ENCODE measurements at places on chromosomes 1 and 21.
A peak's percentile ranks its signal among the peaks of the same experiment; 100 is the strongest.

DNA sequence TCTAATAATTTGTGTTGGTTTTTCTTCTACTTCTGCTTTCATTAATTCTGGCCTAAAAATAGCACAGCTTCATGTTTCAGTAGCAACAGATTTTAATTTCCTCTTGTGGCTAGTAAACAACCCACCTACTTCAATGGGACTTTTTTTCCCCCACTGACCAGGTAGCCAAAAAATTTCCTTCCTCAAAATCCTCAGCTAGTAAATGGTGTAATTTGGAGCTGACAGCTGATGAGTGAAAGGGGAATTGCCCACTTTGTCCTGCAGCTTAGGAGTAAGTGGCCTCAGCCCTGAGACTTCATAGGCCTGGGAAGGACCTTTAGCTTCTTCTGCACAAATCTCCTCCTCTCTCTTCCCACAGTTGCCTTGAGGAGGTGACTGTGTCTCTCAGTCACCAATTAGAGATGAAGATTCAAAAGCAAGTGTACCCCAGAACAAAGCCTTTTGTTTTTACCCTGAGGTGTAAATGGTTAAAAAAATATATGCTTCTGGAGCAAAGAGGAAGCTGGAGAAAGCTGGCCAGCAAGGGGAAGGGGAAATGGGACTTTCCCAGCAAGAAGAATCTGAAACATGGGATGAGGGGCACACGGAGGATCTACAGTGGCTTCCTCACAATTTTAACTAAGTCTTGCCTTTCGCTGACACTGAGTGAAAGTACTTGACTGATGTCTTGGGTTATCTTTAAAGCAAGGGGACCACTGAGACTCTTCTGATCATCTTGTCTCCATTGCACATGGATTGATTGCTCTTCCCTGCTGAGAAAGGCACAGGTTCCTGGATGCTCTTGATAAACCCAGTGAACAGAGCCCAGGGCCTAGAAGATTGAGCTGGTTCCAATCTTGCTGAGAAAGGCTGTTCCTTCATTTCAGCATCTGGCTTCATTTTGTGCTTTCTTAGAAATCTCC, 35.8 kb upstream of the VCAM1 start:
- no peak for DNase-seq

DNA sequence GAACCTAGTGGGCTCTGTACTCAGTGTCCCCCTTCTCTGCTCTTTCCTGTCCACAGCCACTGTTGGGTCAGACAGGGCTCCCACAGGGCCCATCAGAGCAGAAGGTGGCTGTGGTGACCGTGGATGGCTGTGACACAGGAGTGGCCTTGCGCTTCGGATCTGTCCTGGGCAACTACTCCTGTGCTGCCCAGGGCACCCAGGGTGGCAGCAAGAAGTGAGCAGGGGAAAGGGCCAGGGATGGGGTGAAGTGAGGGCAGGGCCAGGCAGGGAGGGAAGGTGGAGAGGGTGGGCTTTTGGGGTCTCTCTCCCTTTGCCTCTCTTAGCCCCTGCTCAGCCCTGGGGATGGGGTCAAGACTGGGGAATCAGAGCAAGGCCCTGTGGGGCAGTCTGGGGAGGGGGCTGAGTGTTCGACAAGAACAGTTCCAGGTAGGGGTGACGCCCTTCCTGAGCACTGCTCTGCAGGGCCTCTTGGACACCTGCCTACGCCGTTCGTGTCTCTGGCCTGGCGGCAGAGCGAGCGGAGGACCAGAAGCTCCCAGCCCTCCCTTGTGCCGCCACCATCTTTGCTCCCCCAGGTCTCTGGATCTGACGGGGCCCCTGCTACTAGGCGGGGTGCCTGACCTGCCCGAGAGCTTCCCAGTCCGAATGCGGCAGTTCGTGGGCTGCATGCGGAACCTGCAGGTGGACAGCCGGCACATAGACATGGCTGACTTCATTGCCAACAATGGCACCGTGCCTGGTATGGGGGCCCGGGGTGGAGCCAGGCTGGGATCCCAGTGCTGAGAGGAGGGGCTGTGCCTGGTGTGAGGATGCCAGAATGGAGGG, 13.1 kb downstream of the CELSR2 start:
- DNase-seq: peak; percentile 63

GRCh38 chr1:195218428-195219212, 1389.6 kb downstream of the KCNT2 start:
- no peak for DNase-seq

DNA sequence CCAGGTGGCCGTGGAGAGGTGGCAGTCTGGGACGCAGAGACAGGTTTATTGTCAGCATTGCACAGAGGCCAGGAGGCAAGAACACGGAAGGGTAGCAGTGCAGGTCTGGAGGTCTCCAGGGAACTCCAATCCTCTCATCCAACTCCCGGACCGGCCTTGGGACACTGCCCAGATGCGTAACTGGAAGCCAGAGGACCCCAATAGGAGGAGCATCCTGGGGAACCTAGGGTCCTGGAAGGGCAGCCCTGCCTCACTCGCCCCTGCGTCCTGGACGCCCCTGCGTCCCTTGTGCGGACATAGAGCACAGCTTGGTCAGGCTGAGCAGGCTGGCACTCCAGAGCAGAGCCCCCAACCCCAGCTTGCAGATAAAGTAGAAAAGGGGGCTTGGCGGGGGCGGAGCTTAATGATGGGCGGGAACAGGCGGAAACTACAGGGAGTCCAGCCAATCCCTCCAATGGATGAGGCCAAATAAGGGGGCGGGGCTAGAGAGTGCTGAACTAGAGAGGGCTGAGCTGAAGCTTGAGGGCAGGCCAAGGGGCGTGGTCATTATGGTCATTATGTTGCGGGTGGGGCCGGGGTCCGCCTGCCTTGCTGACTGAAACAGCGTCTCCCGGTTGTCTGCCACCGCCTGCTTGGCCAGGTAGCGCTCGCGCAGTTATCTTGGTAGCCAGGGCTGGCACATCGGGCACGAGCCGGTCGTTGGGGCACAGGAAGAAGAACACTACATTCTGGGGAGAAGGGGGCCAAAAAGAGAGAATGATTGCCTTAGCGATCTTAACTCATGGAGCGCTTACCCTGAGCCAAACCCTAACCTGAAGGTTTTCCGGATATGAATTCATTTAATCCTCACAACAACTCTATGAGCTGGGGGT, 3.7 kb upstream of the ARHGEF19 start:
- DNase-seq: peak; percentile 89

- DNase-seq: no peak
These were observed 15.7 kb downstream of the TCEA3 start for GRCh38 chr1:23408797-23409290.

GRCh38 chr1:228284148-228284495, 76.3 kb downstream of the OBSCN start:
- DNase-seq: peak; percentile 50

DNA sequence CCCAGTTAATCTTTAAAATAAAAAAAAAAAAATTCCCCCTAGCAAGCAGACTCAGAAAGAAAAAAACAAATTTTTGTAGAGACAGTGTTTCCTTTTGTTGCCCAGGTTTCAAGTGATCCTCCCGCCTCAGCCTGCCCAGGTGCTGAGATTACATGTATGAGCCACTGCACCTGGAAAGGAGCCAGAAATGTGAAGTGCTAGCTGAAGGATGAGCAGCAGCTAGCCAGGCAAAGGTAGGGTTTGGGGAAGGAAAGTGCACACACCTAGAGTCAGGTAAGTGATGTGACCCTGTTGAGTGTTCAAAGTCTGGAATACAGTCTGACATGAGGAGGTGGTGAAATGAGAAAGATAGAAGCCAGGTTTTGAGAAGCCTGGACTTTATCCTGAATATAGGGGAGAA, 1.7 kb downstream of the AKR1A1 start:
- no peak for DNase-seq

DNA sequence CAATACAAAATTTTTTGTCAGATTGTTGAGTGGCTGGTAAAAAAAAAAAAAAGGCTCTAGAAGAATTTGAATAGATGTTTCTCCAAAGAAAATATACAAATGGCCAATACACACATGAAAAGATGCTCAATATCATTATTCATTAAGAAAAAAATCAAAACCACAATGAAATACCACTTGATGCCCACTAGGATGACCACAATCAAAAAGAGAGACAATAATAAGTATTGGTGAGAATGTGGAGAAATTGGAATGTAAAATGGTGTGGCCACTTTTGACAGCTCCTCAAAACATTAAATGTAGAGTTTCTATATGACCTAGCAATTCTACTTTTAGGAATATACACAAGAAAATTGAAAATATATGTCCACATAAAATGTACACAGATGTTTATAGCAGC, 100.0 kb downstream of the CLEC20A start:
- DNase-seq: no peak

DNA sequence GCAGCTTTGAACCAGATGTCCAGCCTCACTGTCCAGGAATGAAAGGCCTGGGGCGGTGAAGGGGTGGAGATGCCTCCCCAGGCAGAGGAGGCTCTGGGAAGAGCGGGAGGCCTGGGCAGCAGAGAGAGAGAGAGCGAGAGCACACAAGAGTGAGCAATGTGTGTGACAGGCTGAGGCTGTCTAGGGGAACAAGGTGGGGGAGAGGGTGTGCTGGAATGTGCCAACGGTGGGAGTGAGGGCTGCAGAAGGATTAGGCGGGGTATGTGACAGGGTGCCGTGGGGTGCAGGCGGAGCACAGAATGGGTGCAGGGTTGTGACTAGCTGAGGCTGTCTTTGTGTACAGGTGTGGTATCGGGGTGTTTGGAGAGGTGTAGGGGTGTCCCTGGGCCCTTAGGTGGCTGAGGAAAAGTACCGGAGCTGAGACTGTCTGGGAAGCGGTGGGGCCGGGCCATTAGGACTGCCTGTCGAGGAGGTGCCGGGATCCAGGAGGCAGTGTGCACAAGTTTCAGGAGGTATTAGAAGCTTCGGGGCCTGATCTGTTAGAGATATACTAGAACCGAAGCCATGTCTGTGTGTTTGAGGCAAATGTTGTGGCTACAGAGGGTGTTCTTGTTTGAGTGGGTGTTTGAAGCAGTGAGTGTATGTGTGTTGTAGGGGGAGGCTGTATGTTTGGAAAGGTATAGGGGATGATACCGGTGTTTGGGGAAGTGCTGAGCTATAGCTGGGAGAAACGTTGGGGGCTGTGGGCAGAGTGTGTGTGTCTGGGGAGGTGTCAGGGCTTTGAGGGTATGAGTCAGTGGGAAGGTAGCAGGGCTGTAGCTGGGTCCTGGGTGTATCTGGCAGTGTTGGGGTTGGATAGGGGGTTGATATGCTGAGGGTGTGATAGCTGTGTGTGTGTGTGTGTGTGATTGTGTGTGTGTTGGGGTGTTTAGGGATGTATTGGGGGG, 9.1 kb downstream of the AHDC1 start:
- DNase-seq: no peak

- no peak for DNase-seq
These were observed 974.6 kb downstream of the TTLL7 start for GRCh38 chr1:83024251-83024767.

DNA sequence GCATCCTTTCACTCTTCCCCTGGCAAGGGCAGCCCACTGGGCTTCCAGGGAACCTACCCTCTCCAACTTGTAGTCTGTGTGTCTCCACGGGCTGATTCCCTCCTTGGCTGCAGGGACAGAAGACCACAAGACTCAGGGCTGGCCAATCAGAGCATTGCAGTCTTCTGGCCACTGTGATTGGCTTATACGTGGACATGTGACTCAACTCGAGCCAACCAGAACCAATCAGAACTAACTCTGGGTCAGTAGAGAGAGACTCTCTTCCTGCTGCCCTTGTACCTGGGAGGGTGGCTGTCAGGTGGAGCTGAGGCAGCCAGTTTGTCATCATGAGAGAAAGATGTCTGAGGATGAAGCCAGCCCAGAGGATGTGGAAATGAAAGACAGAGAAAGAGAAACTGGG, 64.0 kb downstream of the DHRS3 start:
- DNase-seq: no peak

- no peak for DNase-seq
These were observed 175.3 kb downstream of the RERE start for GRCh38 chr1:8642114-8642513.

GRCh38 chr21:45822429-45823099, 159.0 kb upstream of the COL6A1 start:
- no peak for DNase-seq

All from Right ventricle myocardium inferior (tissue), 1 donor.